ENCODE measurements at places on chromosomes 3 and 15.

DNA sequence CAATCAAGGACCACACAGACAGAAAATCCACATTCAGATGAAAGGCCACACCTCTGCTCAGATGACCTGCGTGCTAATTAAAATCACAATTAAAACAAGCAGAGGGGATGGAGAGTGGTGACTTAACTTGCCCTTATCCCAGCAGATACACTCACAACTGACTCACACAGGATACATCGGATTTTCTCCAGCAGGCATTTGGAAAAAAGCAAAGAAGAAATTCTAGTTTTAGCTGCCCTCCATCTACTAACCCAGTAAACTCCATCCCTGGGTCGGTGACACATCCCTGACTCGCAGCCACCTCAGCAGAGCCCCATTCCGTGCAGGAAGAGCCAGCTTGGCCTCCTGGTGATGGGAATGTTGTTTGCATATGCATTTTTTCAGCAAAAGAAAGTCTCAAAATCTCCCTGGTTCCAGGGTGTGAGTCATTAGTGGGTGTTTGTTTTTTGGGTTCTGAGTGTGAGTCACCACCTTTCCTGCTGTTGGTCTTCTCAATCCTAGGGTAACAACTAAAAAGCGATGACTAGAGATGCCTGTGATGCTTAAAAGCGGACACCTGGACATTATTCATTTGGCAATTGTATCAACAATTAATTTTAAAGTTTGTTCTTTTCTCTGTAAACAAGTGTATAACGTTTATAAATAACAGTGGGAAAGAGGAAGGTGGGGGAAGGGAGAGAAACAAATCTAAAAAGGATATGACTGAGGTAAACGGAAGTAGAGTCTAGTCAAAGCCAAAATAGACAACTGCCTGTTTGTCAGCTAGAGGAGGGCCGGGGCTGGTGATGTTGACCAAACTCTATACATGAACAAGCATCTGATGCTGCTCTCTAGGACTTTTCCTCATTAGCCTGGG lies 49.8 kb upstream of the SLC4A7 start:
- no peak for DNase-seq

- no peak for DNase-seq
These were observed 213.2 kb upstream of the RGMA start for GRCh38 chr15:93302080-93302765.

DNA sequence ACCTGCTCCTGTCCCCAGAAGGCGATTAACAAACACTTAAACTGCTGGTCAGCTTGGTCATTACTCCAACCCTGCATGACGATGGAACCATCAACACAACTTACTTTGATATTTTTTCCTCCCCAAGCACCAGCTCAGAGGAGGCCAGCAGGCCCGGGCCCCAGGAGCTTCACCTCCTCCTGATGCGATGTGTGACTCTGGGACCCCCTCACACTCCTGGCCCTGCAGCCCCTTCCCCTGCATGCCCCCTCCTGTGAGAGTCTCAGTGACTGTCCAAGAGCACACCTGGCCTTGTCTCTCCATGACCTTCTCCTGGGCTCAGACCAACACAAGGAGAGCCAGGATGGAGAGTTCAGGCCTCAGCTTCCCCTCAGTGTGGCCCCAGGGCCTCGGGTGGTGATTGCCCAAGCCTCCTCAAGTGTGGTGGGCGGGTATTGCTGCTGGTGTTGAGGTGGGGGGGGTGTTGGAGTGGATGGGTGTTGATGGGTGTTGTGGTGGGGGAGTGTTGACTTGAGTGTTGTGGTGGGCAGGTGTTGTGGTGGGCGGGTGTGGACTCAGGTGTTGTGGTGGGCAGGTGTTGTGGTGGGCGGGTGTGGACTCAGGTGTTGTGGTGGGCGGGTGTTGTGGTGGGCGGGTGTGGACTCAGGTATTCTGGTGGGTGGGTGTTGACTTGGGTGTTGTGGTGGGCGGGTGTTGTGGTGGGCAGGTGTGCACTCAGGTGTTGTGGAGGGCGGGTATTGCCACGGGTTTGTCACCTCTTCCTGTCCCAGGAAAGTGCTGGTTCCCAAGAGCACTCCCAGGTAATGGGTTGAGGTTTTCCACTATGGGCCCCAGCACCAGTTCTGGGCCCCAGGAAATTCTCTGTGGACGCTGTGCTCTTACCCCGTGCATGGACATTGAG lies 68.1 kb downstream of the TFRC start:
- DNase-seq = no peak

DNA sequence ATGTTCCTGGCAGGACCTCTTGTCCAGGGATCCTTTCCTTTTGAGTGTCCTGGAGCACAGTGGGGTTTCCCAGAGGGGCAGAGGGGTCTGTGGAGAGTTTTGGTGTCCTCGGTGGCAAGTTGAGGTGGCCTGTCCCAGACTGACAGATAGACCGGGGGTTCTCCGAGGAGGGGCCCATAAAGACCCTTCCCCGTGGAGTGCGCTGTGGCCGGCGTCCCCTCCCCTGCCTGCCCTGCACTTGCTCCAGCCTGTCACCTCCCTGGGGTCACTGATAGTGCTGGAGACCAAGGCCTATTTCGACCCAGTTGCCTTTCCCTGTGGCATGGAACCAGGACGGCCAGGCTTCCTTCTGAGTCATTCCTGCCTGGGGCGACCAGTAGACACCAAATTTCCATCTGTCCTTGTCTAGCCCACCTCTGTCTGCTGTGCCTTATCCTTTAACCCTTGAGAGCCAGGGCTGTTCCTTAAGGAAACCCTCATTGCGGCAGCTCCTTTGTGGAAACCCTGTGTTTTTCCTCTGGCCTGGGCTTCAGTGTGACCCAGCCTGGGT lies 2.9 kb downstream of the MUC4 start:
- DNase-seq = no peak

DNA sequence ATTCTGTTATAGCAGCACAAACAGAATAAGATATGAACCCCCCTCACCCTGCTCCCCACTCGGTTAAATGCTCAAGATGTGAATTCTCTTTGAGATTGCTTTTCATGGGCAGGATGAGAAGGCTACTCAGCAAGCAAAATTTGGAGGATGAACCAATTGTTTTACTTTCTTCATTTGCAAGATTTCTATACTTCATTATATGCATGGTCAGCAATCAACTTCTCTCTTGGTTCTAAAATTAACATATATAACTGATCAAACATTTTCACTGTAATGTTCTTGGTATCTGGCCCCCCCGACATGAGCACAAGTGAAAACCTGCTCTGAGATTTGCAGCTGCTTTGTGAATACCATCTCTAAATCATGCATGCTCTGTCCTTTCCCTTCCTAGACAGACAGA lies 556.1 kb upstream of the MDFIC2 start:
- DNase-seq = no peak

GRCh38 chr3:186472456-186473008 lies 71.6 kb downstream of the CRYGS start:
- DNase-seq = no peak

Data from activated naive CD8-positive, alpha-beta T cell treated with anti-CD3 and anti-CD28 coated beads for 36 hours (primary cell).